Activated CD4-positive, CD25-positive, alpha-beta regulatory T cell treated with anti-CD3 and anti-CD28 coated beads, Interleukin-2, amount 50 U/mL, for 72 hours (primary cell): ENCODE measurements at places on chromosomes 4 and X.

GRCh38 chrX:2264179-2265030, 236.4 kb downstream of the DHRSX start:
- DNase-seq, result no peak

DNA sequence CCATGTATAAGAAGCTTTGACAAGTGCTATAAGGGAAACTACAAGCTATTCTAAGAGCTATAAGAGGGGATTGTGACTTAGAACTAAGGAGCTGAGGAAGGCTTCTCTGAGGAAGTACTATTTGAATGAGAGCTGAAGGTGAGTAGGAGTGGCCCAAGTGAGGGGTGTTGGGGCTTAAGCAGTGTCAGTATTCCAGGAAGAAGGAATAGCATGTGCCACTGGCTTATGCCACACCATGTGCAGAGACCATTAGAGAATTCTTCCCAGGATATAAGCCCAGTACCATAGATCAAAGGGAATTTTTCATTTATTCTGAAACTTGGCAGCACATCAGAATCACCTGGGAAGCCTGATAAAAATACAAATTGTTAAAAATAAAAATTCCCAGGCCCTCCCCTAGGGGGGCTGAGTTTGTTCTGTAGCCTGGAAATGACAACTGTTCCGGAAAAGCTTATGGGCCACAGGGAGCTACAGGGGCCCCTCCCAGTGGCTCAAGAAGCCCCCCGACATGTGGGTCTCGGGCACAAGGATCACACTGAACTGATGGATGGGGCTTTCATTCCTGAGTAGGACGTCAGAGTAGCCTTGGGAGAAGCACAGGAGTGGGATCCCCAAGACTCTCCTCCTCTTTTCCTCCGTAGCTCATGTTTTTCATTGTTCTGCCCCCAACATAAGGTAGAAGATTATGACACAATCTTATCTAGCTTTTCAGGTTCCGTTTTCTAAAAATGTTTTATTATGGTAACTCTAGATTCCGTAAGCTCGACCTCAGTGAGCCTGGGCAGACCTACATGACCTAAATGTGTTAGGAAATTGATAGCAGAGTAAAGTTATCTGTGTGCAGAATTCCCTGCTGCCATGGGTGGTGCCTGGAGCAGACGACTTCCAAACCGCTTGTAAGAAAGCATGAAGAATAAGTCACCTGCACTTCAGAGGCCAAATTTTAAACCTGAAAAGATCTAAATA, 119.3 kb downstream of the AFF1 start:
- DNase-seq, result no peak

- DNase-seq, result no peak
Observed at GRCh38 chr4:2647403-2648158, 108.6 kb downstream of the TNIP2 start.

- no peak for DNase-seq
Observed at GRCh38 chrX:644304-645281, 14.0 kb downstream of the SHOX start.

GRCh38 chr4:185004562-185005218, 13.6 kb upstream of the HELT start:
- DNase-seq, result no peak

DNA sequence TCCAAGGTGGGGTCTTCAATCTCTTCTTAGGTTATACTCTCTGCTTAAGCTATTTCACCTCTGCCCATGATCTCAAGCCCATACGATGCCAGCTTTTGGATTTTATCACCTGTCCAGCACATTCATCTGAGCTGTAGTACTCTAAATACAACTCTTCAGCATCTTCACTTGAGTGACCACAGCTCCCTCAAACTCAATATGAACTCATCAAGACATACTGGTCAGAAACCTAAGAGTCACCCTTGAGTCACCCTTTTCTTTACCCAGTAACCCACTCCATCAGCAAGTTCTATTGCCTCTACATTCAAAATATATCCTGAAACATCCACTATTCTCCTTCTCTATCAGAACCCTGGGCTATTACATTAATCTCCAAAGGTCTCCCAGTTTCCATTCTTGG, 69.4 kb downstream of the DCHS2 start:
- no peak for DNase-seq

GRCh38 chr4:96471956-96472867, 632.3 kb downstream of the PDHA2 start:
- no peak for DNase-seq

DNA sequence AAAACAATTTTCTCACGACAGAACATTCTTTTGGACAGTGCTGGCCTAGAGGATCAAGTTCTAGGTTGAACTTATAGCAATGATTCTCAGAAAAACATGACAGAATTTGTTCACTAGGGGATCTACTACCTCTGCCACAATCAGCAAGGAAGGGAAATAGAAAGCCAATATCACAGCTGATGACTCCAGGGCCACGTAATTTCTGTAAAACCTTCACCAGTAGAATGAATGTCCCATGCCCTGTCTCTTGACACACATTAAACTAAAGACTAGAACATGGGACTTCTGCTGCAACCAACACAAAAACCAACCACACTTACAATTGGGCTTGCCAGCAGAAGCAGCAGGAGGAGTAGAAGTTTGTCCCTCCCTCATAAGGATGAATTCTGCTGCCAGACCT, 86.0 kb upstream of the NPFFR2 start:
- no peak for DNase-seq
